Frontal cortex (tissue), 4 donors: ENCODE measurements at places on chromosomes 16 and 17. TPM values are rescaled to one million over a fixed set of nuclear protein-coding genes. Genes with fewer than 3 reads are reported as not detected.
A peak's percentile ranks its signal among the peaks of the same experiment; 100 is the strongest.

The SLC6A2 gene
- total RNA-seq = under 0.01 TPM

The CACNA1H gene
- total RNA-seq = 14.7 TPM

DNA sequence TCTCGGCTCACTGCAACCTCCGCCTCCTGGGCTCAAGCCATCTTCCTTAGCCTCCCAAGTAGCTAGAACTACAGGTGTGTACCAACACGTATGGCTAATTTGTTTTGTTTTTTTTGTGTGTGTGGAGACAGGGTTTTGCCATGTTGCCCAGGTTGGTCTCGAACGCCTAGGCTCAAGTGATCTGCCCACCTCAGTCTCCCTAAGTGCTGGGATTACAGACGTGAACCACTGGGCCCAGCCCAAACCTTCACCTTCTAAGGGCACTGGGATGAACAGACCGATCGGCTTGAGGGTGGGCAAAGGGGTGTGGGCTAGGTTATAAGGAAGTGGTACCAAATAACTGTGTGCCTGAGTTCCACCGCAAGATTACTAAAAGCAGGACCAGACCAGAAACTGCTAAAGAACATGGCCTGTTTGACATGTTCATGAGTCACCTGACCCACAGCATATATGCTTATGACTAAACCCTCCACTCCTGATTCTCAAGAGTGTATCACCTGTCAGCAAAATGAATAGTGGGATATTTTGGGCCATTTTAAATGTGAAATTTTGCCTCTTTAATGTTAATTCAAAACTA is 8.1 kb downstream of the TMEM97 start:
- DNase-seq = no peak

- no peak for DNase-seq
Observed at GRCh38 chr17:6138761-6139446, 68.7 kb downstream of the WSCD1 start.

The PRSS33 gene
- not detected for total RNA-seq

- no peak for DNase-seq
Observed at GRCh38 chr17:14228903-14229302, 7.8 kb downstream of the CDRT15 start.

The EME1 gene
- total RNA-seq = 1.2 TPM

GRCh38 chr16:1481906-1482835 is 6.6 kb downstream of the PTX4 start:
- no peak for DNase-seq

DNA sequence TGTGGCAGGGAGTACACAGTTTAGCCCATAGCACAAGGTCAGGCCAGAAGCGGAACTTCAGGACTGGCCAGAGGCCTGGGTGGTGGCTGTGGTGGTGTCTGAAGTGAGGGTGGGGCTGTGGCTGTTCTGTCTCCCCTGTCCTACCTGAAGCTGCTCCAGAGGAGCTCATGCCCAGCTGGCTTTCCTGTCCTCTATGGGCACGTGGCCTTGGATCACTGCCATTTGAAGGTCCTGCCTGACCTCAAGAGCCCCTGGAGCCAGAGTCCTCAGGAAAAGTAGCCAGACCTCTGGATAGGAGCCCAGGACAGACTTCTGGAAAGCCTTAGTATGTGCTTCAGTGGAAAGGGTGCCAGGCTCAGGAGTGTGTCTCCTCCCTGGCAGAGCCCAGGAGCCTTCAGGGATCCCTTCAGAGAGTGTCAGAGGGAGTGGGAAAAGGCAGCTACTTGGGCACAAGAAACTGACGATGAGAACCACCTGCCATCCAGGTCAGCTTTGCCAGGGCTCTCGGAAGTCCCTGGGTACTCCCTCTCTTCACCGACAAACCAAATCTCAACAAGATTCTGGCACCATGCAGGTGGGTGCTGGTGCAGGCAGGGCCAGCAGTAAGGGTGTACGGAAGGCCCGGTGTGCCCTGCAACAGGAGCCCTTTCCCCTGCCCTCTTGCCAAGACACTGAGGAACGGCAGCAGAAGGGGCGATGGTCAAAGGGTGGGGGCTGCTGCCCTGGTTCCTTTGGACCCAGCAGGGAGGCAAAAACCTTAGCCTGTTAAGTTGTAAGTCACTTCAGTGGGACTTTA is 153.7 kb downstream of the NTN1 start:
- no peak for DNase-seq

- DNase-seq = no peak
Observed at GRCh38 chr17:47099451-47099986, 89.6 kb downstream of the CDC27 start.

The EARS2 gene
- total RNA-seq = 33.0 TPM

- no peak for DNase-seq
Observed at GRCh38 chr17:17315142-17315821, 12.1 kb downstream of the NT5M start.

- DNase-seq = no peak
Observed at GRCh38 chr17:35448899-35449227, 297 bp upstream of the SLFN13 start.

- no peak for DNase-seq
Observed at GRCh38 chr16:9787717-9788116, 394.5 kb downstream of the GRIN2A start.

DNA sequence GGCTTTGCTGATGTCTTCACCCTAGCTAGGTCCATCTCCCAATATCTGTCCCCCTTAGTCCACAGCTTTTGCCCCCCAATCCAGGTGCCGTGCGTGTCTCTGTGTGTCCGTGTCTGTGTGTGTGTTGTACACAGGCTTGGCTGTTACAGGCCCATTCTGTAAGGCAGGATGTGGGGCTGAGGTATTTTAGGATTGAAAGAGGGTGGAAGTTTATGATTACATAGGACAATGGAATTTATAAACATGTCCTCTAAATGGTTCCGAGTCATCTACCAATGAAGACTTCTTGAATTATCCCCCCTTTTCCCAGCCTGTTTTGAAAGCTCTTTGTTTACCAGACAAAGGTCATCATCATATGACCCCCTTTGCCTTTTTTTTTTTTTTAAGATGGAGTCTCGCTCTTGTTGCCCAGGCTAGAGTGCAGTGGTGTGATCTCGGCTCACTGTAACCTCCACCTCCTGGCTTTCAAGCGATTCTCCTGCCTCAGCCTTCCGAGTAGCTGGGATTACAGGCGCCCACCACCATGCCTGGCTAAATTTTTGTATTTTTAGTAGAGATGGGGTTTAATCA is 21.9 kb downstream of the ACE start:
- DNase-seq = no peak

- no peak for DNase-seq
Observed at GRCh38 chr16:82782715-82783251, 156.0 kb downstream of the CDH13 start.

DNA sequence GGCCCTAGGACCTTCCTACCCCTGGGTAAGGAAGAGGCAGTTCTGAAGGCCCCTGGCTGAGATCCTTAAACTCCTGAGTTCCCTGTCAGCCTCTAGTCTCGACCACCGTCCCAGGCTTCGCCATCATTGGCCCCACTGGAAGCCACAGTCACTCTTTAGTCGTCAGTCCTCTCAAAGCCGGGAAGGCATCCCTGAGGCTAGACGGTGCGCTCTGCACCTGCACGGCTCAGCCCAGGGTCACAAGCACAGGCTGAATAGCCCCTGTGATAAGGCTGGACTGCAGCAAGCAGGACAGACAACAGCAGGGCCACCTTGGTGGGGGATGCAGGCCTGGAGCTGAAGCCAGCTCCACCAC is 3.3 kb upstream of the HEXIM1 start:
- DNase-seq = no peak

DNA sequence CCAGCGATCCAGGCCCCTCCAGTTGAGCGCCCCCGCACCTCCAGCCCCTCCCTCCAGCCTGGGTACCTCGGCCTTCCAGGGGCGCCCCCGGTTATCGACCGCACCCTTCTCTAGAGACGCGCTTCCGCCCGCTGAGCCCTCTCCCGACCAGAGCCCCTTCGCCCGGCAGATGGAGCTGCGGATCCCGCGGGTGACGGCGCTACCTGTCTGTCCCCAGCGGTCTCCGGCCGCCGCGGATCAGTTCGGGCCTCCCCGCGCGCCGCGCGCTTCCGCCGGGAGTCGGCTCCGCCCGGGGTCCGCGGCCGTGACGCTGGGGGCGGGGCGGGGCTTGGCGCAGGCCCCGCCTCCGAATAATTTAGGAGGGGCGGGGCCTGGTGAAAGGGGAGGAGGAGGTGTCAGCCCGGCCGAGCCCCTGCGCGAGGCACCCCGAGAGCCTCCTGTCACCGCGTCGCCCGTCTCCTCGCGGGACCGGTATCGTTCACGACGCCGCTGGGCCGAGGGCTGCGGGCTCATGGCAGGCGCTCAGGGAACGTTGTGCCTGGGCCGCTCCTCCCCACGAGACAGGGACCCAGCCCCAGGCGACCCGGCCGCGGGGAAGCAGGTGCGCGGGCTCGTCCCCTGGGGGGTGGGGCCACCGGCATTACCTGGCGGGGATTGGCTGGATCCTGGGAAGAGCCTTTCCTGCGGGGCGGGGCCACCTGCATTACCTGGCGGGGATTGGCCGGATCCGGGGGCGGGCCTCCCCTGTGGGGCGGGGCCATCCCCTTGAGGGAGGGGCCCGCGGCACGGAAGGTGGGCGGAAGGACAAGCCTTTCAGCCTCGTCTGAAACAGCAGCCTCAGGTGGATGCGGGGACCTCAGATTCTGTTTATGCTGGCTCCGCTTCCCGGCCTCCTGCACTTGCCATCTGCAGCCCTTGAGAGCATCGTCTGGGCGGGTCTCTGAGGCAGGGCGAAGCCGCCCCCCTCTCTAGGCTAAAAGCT is at the start of gene SPATA2L:
TSS of gene SPATA2L (minus strand) at position 281 of the 982 bp plus-strand sequence. CDS start 473 bp downstream, outside the sequence.
- DNase-seq = peak; percentile 90

The SLC16A13 gene
- total RNA-seq = 0.82 TPM

The MGRN1 gene
- total RNA-seq = 33.4 TPM

The FKBP10 gene
- 9.0 TPM for total RNA-seq

- DNase-seq = peak; percentile 84
Observed at GRCh38 chr16:3158510-3159314, 23.9 kb downstream of the ZNF213 start.

- DNase-seq = no peak
Observed at GRCh38 chr16:68907297-68907696, 64.0 kb downstream of the TANGO6 start.

DNA sequence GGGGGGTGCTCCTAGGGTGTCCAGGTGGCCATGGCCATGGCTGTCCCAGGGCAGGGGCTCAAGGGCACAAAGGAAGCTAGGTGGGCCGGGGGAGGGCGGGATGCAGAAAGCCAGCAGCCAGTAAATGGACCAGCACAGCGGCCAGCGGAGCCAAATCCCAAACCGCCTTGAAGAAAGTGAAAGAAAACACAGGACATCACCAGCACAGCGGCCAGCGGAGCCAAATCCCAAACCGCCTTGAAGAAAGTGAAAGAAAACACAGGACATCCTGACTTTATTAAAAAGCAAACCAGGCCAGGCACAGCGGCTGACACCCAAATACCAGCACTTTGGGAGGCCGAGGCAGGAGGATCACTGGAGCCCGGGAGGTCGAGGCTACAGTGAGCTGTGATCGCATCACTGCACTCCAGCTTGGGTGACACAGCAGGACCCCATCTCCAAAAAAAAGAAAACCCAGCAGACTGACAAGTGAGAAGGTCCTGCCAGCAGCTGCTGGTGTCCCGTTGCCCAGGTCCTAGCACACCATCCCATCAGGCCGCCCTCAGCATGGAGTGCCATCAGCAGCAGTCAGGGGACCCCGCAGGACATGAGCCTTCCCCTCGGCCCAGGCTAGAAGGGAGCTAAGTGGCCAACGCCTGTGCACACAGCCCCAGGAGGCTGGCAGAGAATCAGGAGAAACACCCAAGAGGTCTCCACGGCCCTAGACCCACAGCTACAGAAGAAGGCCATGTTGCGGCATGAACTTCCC is 17.0 kb downstream of the SLC38A10 start:
- DNase-seq = no peak

The GJC1 gene
- 76.2 TPM for total RNA-seq

DNA sequence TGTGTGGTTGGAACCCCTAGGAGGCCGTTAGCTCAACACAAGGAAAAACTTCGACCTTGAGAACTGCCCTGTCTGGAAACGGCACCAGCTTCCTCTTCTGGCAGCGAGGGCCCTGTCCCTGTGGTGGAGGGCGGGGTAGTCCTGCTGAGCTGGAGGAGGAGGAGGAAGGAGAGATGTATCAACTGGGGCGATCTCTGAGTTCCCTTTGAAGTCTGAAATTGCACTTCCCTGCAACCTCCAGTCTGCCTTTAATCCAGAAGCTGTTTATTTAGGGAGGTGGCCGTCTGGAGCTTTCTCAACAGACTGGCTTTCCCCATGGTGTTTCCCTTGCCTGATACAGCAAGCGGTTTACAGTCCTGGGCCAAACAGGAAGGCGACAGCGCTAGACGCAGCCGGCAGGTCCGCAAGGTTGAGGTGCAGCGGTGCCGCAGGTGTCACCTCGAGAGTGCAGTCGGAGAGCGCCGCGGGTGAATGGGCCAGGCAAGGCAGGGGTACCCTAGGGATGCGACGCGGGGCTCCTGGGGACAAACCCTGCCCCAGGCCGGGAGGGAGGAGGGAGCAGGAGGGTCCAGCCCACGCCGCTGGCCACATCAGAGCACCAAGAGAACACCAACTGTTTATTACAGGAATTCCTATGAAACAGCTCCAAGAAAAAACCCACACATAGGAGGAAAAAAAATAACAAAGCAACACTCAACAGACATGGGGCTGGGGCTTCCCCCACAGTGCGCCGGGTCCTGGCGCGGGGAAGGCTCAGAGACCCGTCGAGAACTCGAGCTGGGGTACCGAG is 11.4 kb upstream of the MRPS23 start:
- no peak for DNase-seq

The CRHR1 gene
- total RNA-seq = 3.7 TPM

- DNase-seq = no peak
Observed at GRCh38 chr16:11602321-11602720, 15.6 kb upstream of the LITAF start.

The C1QTNF8 gene
- total RNA-seq = not detected

DNA sequence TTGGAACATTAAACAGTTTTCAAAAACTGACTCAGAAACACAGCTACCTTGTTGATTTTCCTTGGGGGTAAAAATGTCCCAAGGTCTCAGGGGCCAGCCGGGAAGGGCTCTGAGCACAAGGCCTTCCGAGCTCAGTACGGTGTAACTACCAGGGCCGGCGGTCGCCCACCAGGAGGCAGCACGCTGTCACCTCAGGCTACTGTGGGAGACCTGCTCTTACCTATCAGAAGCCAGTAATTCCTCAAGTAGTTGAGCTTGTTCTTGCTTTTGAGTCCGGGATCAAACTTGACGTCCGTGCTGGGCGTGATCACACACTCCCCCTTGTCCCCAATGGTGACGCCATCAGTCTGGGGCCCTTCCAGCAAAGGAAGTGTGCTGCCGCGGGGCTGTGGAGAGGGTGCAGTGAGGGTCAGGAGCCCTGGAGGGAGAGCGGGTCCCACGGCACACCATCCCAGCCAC is 43.4 kb upstream of the ICAM2 start:
- no peak for DNase-seq

The ST6GALNAC1 gene
- 0.82 TPM for total RNA-seq

The ZNF597 gene
- 4.9 TPM for total RNA-seq

GRCh38 chr16:70738083-70738977 is 52.5 kb upstream of the MTSS2 start:
- no peak for DNase-seq

DNA sequence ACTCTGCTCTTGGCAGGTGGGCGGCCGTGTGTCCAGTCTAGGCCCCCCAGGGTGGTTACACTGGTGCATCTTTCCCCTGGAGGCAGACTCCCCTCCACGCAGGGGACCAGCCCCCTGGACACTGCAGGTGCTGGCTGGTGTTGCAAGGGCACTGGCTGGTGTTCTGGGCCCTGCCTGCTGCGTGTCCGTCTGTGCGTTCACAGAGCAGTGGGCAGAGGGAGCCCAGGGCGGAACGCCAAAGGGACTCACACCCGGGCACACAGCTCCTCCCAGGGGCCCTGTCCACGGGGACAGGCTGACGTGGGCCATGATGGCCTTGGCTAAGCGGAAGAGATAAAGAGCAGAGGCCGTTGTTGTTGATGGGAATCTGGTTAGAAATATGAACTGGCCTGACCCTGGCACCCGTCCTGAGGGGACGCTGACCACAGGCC is 27.3 kb downstream of the ACSF3 start:
- DNase-seq = no peak
